Nephron progenitor cell (in vitro differentiated cells): ENCODE measurements at places on chromosomes 6 and 20.

GRCh38 chr6:6724539-6725467 is 136.3 kb downstream of the LY86 start:
- peak; percentile 77 for DNase-seq

GRCh38 chr6:56551409-56552120 is 91.1 kb downstream of the DST start:
- DNase-seq: no peak

DNA sequence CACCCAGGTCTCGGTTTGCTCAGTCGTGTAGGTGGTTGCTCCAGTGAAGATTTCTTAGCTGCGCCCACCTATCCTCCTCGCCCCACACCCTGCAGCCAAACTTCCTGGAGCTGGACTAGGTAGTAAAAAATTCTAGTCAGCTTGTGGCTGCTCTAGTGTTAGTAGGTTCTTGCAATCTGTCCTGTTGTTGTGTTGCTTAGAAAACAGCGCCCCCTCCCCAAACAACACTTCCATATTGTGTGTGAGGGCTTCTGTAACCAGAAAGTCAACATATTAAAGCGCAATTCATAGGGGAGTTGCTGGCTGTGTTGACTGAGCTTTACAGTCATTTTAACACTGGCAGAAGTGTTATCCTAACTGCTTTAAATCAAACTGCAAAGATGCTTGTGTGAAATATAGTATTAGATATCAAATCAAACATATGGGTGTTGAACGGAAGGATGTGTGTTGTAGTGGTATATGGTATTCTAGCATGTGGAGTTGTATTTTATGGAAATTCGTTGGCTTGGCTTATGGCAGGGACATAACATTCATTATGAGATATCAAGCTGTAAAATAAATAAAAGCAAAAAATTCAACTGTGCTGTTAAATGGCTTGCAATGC is 122.5 kb downstream of the ARID1B start:
- DNase-seq: no peak

- DNase-seq: peak; percentile 23
Observed at GRCh38 chr20:48556956-48557355, 270.8 kb downstream of the PREX1 start.

DNA sequence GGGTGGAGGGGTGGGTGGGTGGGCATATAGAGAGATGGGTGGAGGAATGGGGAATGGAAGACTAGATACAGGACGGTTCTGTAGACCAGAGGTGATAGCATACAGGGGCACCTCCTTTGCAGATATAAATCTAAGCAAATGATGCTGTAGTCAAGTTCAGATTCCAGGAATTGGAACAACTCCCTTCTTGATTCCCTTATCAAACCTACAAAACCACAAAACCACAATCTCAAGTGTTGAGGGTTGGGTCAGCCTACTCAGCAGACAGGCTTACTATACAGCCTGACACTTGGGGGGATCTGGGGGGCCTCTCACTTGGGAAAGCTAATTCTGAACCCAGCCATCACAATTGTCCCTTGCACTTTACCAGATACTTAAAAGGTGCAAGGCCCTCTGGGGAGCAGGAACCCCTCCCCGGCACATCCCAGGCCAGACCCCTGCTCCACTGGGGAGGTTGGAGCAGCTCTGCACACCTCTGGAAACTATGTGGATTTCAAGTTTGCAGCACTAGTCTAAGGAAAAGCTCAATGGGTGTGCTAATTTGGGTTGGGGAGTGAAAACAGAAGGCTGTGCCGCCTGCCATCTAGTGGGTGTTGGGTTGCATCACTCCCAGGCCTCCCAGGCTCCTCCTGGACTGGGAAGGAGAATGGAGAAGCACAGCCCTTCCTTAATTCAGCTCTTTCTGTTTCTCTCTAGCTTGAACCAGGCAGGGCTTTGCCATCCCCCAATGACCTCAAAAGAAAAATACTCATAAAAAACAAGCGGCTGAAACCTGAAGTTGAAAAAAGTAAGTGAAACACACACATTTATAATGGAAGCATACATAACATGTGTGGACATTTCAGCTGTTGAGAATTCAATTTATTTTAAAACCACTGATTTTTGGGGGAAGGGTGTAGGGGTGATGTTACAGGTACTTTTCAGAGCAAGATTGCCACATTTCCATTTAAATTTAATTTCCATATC is 121.2 kb upstream of the LAMP5 start:
- peak; percentile 61 for DNase-seq

DNA sequence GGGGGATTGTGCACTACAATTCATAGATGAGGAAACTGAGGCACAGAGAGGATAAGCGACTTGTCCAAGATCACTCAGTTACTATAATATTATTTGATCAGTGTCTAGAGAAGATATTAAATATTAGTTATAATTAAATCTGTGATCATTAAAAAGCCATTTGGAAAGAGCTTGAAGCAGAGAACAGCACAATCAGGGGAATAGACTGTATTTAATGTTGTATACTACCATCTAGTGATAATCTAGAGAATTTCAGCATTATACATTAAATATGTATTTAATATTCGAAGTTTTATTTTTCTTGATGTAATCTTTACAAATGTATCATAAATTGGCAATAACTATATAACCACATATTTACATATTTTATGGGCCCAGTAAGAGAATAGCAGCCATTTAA is 20.1 kb upstream of the MTCL3 start:
- DNase-seq: no peak

- no peak for DNase-seq
Observed at GRCh38 chr6:95094751-95095663, 482.3 kb upstream of the MANEA start.

DNA sequence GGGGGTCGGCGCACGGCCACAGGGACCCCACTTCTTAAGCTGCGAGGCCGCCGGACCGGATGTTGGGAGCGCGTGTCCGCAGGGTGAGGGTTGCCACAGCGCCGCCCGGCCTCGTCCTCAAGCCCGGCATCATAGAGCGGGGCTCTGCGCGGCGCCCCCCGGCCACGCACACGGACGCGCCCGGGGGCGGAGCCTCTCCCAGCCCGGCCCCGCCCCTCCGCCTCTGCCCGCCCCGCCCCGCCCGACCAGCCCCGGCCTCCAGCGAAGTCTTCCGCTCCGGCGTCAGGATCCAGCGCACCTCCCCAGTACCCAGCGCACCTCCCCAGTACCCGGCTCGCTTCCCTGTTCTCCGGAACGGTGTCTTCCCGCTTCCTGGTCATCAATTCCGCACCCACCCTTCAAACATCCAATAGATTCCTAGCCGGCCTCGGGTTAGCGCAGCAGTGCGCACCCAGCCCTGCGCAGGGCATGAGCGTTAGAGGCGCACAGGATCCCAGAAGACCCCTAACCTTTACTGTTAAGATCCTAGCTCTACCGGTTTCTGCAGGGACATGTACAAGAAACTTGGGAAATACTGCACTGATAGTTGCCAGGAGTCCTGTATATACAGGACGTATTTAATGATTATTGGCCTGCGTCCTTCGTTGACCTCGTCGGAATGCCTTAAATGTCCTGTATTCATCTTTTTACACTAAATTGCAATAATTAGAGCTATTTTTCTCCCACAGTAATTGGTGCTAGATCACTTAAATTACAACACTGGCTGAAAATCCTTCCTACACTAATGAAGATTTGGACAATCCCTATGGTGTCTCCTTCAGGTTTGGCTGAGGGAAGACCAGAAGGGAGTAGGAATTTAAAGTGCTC is 535 bp upstream of the DNAAF9 start:
- DNase-seq: peak; percentile 74

DNA sequence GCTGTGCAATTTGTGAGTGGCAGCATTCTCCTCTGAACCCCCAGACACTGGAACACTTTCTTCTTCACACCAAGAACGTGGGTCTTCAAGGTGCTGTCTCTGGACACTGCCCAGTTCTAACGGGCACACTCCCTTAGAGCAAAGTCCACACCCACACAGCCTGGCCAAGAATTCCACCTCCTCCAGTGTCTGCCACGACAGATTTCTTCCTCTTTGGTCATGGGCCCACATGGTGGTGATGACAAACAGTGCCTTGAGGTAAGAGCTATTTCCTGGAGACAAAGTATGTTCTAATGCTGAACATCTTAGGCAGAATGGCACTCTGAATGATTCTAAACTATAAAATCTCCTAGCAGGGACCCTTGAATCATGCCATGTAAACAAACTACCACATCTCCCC is 25.5 kb upstream of the SSTR4 start:
- no peak for DNase-seq

GRCh38 chr6:170575250-170575649 is 9.2 kb downstream of the PDCD2 start:
- no peak for DNase-seq

- no peak for DNase-seq
Observed at GRCh38 chr20:62069741-62070216, 4.1 kb upstream of the TAF4 start.

DNA sequence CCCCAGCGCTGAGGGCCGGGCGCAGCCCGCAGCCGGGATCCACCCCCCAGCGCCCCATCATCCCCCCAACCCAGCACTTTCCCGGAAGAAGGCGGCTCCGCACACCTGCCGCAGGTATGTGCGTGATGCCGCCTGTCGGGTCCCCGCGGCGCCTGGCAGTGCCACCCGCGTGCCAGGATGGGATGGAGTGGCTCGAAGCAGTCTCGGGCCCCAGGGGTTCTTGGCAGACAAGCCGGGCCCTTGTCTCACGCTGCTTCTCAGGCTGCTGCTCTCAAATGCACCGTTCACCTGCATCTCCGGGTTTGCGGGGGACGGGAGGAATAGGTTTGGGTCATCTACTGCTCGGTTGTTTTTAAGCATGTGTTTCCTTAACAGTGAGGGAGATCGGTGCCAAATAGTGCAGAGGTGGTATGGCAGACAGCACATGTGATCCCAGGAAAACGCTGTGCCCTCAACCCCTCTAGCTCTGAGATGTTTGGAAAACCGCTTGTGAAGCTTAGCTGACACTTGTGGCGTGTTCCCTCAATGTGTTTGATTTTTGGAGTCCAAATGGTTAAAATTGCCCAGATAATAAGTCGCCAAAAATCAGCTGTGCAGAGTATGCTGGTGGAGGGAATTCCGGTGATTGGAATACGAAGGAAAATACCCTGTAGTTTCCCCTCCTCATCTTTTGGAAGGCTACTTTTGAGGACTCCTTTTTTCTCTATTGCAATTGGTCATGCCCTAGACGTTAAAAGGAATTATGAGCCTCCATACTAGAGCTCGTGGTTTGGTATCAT is 926 bp downstream of the MYLIP start:
- no peak for DNase-seq

DNA sequence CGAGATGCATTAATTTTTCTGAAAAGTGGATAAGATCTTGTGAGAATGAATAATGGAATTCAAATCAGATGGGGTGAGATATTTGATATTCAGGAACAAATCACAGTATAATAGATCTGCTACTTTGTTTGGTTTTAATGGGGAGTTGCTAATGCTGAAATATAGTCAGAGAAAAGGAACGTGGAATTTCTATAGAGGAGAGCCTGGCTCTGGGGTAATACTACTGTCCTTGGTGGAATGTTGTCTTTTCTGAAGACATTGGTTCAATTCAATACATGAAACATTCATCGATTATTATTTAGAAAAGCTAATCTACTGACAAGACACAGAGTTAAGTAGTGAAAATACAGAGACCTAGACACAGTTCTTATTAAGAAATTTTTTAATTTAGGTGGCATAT is 108.6 kb downstream of the ESR1 start:
- no peak for DNase-seq

- DNase-seq: no peak
Observed at GRCh38 chr20:59585714-59586409, 18.5 kb upstream of the PHACTR3 start.

GRCh38 chr6:164066766-164067165 is 652.2 kb downstream of the QKI start:
- no peak for DNase-seq

- no peak for DNase-seq
Observed at GRCh38 chr6:27209196-27209595, 38.3 kb upstream of the PRSS16 start.

DNA sequence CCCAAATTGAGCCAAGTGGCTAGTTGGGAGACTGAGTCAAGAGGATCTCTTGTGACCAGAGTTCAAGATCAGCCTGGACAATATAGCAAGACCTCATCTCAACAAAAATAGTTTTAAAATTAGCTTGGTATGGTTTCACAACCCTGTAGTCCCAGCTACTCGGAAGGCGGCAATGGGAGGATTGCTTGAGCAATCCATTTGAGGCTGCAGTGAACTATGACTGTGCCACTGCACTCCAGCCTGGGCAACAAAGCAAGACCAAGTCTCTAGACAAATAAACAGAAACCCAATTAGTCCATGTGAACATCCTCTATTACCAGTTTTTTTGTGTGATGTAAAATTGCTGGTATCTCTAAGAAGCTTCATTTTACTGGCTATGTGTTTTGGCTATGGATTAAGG is 106.2 kb downstream of the TULP4 start:
- DNase-seq: no peak

DNA sequence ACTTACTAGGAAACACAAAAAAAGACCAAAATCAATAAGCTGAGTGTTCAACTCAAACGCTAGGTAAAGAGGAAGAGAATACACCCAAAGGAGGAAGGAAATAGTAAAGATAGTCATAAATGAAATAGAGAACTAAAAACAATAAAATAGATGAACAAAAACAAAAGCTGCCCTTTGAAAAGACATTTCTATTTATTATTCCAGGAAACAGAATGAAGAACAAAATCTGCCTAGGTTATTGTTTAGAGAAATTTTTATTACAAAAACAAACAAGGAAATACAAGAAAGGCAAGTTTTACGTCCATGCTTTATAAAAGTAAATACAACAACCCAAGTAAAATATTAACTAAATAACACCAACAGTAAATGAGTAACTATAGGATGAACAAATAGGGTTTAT is 20.1 kb downstream of the HLA-DMB start:
- no peak for DNase-seq

- DNase-seq: no peak
Observed at GRCh38 chr20:2610326-2610725, 42.1 kb upstream of the NOP56 start.

DNA sequence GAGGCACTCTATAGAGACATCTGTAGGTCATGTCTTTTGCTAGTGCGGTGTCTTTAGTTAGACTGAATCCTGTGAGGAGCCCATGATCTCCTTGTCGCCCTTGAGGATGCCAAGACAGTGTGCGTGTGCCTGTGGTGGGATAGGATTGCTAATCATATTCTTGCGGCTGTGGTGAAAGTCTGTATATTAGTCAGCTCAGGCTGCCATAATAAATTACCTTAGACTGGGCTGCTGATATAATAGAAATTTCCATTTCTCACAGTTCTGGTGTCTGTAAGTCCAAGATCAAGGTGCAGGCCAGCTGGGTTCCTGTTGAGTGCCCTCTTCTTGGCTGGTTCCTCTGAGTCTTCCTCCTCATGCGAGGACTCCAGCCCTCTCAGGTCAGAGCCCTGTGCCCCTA is 141.2 kb downstream of the JARID2 start:
- no peak for DNase-seq

DNA sequence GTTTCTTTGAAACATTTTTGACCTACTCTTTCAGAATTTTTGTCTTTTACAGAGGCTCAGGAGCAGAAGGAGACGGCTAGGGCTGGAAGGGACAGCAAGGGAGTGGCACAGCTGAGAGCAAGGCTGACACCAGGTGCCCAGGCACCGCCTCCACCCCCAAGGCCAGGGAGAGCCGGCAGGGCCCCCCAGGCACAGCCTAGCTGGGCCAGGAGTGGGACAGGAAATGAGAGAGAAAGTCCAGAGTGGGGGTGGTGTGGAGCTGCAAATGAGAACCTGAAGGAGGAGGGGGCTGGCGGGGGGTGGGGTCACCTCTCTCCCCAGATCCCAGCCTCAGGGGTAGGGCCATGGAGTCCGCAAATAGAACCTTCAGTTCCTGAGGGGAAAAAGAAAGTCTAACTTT is 236.7 kb downstream of the CDC5L start:
- DNase-seq: peak; percentile 16
